ENCODE measurements at places on chromosomes 4 and X.
A peak's percentile ranks its signal among the peaks of the same experiment; 100 is the strongest.

DNA sequence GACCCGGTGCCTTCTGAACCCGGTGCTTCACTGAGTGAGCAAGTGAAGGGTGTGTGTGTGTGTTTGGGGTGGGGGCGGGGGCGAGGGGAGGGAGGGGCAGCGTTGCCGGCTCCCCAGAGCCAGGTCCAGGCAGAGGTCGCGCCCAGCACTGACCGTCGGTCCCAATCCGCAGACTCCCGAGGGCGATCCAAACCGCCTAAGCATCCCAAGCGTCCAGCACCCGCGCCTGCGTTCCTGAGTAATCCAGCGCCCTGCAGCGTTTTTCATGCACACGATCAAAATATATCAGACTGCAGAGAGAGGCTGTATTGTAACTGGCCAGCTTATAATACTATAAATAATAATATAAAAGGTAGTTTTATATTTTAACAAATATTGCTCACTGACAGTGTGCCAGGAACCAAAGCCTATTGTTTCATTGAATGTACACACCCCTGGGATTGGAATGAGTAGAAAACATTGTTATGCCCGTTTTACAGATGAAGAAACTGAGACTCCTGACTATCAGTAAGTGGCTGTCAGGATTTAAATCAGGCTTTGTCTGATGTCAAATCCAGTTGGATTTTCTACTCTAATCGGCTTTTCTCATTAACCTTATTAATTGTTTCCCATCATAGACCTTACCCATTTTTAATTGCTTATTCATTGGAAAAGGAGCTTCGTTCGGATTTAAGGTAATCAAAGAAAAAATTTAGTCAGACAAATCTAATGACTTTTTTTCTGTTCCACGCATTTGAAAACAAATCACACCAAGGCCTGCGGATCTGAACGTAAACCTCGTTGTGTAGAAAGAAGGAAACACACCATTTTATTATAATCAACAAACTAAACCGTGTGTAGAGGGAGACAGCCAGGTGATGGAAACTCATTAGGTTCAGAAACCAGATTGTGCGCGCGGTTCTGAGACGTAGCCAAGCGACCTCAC is 4.0 kb upstream of the NKX3-2 start:
- peak; percentile 68 for DNase-seq

GRCh38 chr4:158870626-158871334 is 102.0 kb downstream of the FNIP2 start:
- DNase-seq = no peak

DNA sequence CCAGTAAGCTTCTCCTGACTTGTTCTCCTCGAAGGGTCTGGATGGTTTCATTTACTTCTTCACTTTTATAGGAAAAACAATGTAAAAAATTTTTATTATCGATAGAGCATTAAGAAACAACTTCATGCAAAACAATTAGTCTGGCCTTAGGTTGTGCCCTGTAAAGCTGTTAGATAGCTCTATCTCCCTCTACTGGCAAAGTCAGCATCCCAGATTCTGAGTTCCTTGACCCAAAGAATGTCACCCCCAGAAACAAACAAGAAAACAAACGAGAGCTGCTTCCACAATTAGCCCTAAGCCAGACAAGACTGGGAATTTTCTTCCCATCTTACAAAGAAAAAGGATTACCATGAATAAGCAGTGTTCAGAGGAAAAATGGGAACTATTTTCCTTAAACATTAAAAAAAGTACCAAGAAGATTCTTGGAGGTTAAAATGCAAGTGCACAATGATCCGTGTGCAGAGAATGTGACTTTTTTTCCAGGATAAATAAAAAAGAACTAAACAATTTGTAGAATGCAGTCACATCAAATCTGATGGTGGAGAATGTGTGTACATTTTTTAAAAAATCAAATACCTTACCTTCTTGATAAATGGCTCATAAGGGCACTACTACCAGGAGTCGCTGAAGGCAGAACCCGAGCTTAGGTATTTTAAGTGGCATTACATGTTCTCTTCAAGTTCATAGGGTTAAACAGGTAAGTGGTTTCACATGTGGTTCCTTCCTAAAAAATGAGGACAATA is 293.2 kb downstream of the FBXO8 start:
- no peak for DNase-seq

DNA sequence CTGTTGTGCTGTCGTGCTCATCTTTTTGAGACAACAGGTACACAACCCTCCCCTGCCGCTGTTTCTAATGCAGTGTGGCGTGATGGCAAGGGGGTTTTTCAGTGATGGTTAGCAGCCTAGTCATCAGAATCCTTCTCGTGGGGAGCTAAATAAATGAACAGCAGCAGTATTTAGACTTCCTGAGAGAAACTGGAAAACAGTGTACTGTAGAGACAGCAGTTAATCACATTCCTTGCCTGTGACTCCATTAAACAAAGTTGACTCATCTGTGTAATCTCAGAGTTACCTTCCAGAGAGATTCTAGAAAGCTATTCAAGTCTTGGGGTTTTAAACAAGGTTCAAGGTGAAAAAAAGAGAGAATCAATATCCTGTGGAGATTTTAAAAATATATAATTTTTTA is 1753.2 kb upstream of the PCDH7 start:
- no peak for DNase-seq

- DNase-seq = no peak
Observed at GRCh38 chrX:16187024-16187760, 19.9 kb downstream of the MAGEB17 start.

- DNase-seq = no peak
Observed at GRCh38 chrX:96824166-96824565, 59.5 kb upstream of the RPA4 start.

DNA sequence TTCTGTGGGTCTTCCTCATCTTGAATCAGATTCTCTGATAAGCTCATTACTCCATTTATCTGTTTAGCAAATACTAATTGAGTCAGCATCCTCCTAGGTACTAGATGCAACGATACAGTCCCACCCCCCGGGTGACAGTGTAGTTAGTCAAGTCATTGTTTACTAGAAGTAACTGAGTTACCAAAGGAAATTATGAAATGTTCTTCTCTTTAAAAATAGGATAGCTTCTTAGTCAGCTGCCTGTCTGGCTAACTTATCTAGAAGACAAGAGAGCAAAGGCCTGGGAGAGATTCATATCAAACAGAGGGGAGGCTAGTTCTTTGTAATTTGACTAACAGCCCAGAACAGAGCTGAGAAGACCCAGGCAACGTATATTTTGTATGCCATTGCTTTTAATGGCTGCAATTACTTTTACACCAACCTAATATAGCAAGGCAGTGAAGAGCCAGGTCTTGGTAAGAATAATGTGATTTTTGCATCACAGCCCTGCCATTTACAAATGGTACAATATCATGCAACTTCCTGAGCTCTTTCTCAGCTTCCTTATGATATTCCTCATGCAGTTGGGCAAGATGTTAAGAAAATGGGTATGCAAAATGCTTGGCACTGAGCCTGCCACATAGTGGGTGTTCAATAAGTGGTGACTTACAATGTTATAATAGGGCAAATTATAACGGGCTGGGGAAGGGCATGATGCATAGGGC is 149.9 kb downstream of the CHIC2 start:
- DNase-seq = no peak

- no peak for DNase-seq
Observed at GRCh38 chrX:97705936-97706335, 822.2 kb downstream of the RPA4 start.

GRCh38 chr4:137961051-137961438 is 281.1 kb downstream of the SLC7A11 start:
- DNase-seq = no peak

GRCh38 chrX:87901060-87901459 is 383.5 kb downstream of the KLHL4 start:
- no peak for DNase-seq

DNA sequence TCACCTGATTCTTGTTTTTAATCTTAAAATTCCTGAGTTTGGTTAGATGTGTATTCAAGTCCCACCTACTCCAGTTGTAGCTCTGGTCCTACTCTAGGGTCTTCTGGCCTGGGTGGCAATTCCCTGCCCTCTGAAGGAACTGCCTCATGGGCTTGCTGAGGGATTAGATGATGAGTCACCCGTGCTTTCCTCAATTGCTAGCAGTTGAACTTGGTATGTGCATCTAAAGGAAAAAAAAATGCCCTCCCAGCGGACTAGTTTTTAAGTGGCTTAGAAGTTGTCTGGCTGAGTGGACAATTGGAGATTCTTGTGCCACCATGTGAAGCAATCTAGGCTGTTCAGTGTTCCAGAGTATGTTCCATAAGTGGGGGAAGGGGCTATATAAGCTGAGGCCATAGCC is 127.0 kb downstream of the CCNG2 start:
- no peak for DNase-seq

- DNase-seq = no peak
Observed at GRCh38 chr4:24683116-24683515, 98.8 kb upstream of the DHX15 start.

DNA sequence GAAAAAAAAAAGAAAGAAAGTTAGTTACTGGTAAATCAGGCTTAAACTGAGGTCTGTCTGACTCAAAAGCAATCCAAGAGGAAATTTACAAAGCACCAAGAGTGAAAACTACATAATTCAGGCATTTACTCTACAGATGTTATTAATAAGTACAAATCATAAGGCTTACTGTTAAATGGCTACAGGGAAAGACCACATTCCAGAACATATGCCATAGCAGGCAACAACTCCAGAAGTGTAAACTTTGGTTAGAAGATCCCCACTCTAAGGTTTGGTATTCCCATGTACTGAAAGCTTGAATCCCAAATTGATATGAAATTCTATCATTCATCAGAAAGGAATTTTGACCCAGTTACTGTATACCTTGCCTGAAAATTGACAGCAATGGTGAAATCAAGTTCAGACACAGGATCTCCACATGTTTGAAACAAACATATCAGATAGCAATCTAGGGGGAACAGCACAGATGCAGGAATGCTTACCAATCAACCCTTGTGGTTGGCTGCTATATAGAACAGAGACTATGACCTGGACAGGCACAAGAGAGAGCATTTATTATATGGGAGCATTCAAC is 6.6 kb downstream of the USP26 start:
- no peak for DNase-seq

DNA sequence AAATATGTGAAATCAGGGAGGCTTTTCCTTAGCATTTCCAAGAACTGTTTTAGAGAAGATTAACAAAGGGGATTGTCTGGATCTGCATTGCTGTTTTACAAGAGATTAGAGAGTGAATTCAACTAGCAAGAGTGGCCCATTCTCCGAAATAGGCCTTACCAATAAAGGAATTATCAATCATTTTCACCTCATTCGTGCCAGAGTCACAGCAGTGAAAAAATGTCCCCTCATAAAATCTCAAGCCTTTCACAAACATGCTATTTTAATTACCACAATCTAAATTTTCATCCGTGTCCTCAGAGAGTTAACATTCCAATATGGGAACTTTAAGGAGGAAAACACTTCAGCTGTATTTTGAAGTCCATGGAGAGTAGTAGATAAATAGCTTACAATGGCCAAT is 979.6 kb downstream of the RPA4 start:
- DNase-seq = no peak

GRCh38 chr4:56440983-56441382 is 4.9 kb downstream of the PAICS start:
- no peak for DNase-seq

GRCh38 chrX:13888284-13888683 is 71.4 kb upstream of the GPM6B start:
- DNase-seq = no peak

DNA sequence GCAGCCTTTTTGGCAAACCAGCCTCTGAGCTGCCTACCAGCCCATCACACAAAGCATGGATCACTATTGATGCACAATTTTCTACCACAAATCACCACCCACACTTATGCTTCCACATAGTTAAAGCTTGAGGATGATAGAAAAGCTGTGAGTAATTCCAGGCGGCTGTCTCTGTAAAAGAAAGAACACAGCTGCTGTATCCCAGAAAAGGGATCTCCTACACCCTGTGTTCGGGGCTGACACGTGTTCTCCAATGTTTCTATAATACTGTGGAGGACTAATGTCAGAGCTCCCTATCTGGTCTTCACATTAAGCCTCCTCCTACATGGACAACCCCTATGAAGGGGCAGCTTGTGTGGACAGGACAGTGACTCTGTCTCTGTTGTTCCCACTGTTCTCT is 12.5 kb upstream of the BRS3 start:
- DNase-seq = no peak

DNA sequence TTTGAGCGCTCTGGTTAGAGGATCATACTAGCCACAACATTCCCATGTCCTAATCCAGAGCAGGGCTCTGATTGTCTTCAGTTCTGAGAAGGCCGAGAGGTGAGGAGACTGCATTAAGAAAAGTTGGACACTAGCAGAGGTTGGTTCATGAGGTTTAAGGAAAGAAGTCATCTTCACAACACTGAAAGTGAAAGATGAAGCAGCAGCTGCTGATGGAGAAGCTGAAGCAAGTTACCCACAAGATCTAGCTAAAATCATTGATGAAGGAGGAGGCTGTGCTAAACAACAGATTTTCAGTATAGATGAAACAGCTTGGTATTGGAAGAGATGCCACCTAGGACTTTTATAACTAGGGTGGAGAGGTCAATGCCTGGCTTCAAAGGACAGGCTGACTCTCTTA is 36.8 kb downstream of the RAP1GDS1 start:
- DNase-seq = no peak

GRCh38 chr4:110480031-110480549 is 4.1 kb downstream of the ENPEP start:
- no peak for DNase-seq

DNA sequence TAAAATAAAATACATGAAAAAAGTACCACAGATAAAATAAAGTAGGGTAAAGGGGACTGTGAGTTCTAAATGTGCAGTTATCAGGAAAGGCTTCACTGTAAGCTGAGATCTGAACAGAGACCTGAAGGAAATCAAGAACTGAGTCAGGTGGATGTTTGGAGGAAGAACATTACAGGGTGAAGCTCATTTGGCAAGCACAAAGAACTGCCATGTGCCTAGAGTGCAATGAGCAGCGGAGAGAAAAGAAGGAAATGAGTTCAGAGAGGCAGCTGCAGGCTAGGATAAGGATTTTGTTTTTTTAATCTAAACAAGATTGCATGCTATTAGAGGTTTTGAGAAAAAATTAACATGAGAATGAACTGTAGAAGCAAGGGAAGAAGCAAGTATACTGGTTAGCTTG is 373.1 kb downstream of the STPG2 start:
- no peak for DNase-seq

DNA sequence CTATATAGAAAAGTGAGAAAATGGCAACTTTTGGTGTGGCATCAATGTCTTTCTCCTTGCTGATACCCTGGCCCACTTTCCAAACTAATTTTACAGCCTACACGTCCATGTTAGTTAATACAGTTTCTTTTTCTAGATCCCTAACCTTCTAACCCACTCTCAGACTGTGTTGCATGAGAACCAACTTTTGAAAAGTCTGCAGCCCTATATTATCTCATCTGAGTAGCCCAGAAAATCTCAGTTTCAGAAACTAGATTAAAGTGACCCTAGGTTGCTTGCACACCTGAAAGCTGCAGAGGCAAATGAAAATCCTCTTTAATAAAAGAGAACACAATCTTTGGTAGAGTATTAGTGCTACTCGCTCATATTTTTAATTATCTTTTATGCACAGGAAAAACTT is 371.6 kb upstream of the EMCN start:
- DNase-seq = no peak

DNA sequence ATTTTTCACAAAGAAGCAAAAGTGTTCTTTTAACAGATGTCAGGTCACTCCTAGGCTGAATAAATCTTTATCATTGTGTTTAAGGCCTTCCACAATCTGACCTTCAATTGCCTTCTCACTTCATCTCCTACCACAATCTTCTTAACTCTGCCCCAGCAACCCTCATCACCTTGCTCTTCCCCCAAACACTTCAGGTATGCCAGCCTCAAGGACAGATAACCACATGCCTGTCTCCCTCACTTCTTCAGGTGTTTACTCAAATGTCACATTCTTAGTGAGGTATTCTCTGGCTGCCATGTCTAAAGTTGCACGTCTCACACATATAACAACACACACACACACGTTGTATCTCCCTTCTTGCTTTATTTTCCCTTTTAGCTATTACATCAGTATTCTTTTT is 146.5 kb downstream of the ANKRD50 start:
- DNase-seq = no peak

All from sigmoid colon (tissue), 7 donors.